ENCODE measurements at places on chromosomes 4 and X.
A peak's percentile ranks its signal among the peaks of the same experiment; 100 is the strongest.

GRCh38 chr4:78613522-78614321, 62.2 kb downstream of the ANXA3 start:
- DNase-seq, result no peak

DNA sequence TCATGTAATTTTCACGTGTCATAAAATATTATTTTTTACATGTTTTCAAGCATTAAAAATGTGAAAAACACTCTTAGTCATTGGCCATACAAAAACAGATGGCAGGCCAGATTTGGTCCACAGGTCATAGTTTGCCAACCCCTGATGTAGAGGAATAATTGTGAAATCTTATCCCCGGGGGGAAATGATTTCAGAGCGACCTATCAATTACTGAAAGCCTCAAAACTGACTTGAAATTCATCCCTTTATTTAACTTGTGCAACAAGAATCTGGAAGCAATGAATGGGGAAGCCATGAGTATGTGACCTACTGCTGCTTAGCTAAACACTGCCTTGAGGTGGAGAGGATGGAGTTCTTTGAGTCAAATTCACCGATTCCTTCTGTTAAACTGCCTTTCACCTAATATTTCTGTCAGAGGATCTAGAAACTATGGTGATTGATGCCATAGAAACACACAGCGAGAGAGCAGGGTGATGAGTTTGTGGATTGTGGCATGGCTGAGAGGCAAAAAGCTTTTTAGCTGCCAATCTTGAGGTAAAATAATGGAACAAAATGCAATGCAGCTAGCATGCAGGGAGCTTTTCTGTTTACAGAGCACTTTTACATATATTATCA, 30.3 kb upstream of the BRS3 start:
- peak; percentile 81 for DNase-seq

- DNase-seq, result no peak
Observed at GRCh38 chr4:183600189-183600685, 58.7 kb downstream of the RWDD4 start.

DNA sequence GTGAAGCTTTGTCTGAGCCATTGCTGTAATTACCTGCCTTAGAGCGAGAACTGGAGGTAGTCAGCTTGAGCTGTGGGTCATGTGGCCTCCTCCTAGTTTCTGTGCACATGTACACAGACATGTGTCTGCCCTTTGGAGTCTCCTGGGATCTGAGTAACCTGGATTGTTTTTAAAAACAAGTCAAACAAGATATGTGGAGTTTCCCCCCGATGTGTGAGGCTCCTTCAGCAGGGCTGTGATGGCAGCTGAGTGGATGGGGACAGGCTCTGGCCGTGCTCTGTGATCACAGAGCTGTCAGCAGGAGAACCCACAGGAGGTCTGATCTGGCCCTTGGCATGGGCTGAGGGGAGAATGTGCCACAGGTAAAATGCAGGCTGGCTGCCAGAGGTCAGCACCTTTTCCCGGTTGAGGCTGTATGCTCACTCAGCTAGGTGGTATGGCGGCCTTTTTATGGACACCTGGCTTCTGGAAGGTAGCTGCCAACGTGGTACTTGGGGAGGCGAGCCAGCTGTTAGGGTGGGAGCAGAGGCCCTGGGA, 38.4 kb downstream of the NOP14 start:
- no peak for DNase-seq

GRCh38 chrX:150533863-150534262, 34.6 kb upstream of the MTM1 start:
- DNase-seq, result no peak

Measured in NCI-H1105 treated with DMSO at 0.1 percent for 48 hours (cell line).